Keratinocyte (primary cell): ENCODE measurements at places on chromosomes 12 and 14.

GRCh38 chr14:67077921-67078320 is 111.3 kb upstream of the GARIN2 start:
- no peak for DNase-seq

GRCh38 chr14:55077170-55078151 is 26.0 kb downstream of the MAPK1IP1L start:
- peak; percentile 95 for DNase-seq

DNA sequence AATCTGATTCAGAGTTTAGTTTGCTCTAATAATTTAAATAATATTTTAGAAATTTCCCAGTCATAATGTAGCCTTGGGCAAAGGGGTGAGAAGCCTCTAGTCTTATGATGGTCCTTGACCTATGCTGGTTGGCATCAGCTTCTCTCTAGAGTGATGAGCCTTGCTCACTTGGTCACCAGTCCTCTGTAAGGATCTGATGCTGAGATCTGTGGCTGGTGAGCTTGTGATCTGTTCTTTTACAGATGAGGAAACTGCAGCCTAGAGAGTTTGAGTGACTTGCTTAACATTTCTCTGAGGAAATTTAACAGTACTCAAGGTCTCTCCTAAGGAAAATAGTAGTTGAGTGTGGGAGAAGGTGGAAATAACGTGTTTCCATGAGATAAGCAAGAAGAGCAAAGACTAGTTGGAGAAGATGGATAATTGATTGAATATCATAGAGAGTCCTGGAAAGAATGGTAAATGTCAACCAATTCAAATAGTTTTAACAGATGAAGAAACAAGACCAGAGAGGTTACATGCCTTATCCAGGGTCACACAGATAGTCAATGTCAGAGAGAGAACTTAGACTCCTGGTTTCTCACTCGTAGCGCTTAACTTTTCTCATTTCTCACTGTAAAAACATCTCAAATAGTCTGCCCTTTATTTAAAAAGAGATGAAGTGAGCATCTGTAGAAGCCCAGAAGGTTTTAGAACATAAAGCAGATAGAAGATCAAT is 89.7 kb upstream of the ETV6 start:
- DNase-seq: no peak

GRCh38 chr14:72291908-72292688 is 359.9 kb downstream of the RGS6 start:
- no peak for DNase-seq

- DNase-seq: no peak
Measured at GRCh38 chr14:40280652-40281051, 848.4 kb upstream of the FBXO33 start.

DNA sequence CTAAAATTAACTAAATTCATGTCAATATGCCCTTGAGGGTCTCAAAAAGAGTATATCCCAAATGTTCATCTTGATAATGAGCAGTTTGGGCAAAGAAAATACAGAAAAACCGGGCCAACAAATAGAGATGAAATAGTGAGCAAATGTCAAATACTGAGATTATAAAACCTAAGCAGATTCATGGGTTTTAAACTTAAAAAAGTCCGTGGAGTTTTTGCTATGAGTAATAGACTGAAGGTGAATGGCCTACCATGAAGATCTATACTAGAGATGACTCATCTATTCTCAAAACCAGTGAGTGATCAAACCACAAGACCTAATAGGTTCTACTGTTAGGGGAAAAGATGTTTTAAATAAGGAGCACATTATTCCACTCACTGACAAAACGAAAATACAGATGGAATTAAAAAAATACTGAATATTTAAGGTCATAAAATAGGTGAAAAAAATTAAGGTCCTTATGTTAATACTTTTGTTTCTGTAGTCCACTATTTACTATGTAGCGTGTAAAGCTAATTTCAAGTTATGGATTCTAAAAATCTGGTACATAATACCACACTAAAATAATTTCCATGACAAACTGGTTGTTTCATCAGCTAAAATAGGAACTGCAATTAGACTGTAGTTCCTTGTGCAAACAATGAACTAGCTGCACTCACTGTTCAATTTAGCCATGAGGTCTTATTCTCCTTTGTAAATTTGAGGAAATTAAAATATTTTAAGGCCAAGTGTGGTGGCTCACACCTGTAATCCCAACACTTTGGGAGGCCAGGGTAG is 5.0 kb downstream of the HNRNPC start:
- peak; percentile 61 for DNase-seq

DNA sequence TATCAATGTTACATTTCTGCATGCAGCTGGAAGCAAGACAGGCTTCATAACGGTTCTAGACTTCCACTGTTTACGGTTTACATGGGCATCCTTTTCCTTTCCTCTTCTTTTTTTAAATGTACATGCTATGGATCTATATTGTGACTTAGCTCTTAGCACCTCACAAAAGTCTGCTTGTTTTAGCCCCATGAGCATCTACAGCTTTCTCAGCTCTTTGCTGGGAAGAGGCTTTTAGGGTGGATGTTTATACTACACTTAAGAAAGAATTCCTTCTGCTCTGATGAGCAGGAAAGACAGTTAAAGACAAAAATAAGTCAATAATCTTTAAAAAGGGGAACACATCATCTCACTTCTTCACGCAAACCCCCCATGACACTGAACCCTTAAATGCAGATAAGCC is 51.4 kb downstream of the KICS2 start:
- no peak for DNase-seq

DNA sequence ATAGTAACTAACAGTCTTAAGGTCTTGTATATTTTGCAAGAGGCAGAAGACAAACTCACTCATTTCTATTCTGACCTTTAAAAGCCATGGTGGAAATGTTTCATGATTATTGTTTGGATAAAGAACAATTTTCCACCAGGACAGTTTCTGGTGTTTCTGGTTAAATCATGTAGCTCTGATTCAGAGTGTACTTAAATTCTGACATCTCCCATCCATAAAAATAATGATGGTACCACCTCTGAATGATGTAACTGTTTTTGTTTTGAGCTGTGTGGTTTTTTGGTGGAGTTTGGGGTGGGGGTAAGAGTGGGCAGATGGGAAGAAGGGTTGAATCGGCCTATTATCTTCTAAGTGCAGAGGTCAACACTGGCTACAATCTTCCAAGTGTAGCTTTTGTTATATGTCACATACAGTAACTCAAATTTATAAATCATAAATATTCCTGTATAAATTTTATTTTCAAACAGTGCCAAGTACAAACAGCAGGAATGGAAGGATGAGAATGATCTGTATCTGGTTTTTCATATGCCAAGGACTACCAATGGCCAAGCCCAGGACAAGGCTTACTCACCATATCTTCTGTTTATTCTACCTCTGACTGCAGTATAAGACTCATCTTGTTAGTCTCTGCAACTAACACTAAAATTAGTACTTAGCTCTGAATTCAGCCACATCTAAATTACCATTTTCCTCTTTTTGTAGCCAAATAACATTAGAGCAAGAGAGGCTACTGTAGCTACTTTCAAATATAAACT is 108.7 kb downstream of the BCAT1 start:
- no peak for DNase-seq

- DNase-seq: no peak
Measured at GRCh38 chr12:124007826-124008570, 35.0 kb downstream of the ZNF664 start.

- no peak for DNase-seq
Measured at GRCh38 chr14:91649930-91650329, 82.0 kb downstream of the CATSPERB start.

- DNase-seq: no peak
Measured at GRCh38 chr12:87119713-87120112, 863.5 kb upstream of the MGAT4C start.

GRCh38 chr12:55626154-55626553 is 10.5 kb upstream of the OR10P1 start:
- no peak for DNase-seq

DNA sequence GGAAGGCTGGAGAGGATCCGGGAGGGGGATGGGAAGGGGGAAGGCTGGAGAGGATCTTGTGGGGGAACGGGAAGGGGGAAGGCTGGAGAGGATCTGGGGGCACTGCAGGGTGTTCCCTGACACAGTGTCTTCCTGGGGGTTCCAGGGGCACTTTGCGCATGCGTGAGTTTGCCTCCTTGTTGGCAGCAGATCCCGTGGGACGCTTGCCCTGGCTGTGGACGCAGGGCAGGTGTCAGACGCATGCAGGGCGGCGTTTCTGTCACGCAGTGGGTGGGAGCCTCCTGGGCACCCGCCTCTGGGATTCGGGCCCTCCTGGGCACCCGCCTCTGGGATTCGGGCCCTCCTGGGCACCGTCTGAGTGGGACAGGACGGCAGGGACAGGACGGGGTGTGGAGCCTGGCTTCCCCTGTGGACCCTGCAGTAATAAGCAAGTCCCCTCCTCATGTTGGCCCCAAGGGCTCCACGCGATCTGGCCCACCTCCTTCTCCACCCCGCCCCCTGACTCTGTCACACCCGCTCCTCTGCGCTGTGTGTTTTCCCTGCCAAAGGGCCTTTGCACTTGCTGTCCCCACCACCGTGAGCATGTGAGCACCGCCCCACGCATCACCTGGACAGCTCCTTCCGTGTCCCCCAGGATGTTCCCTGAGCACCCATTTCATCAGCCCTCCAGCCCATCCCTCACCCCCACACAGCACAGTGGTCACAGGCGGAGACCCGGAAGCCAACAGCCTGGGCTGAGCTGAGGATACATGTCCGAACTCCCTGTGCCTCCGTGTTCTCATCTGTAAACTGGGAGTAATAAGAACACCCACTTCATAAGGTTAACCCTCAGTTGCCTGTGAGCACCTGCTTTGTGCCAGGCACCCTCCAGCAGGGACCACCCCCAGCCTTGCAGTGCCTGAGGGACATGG is 4.4 kb downstream of the MMP17 start:
- DNase-seq: no peak

GRCh38 chr14:64225151-64225757 is 68.9 kb downstream of the ESR2 start:
- DNase-seq: no peak

DNA sequence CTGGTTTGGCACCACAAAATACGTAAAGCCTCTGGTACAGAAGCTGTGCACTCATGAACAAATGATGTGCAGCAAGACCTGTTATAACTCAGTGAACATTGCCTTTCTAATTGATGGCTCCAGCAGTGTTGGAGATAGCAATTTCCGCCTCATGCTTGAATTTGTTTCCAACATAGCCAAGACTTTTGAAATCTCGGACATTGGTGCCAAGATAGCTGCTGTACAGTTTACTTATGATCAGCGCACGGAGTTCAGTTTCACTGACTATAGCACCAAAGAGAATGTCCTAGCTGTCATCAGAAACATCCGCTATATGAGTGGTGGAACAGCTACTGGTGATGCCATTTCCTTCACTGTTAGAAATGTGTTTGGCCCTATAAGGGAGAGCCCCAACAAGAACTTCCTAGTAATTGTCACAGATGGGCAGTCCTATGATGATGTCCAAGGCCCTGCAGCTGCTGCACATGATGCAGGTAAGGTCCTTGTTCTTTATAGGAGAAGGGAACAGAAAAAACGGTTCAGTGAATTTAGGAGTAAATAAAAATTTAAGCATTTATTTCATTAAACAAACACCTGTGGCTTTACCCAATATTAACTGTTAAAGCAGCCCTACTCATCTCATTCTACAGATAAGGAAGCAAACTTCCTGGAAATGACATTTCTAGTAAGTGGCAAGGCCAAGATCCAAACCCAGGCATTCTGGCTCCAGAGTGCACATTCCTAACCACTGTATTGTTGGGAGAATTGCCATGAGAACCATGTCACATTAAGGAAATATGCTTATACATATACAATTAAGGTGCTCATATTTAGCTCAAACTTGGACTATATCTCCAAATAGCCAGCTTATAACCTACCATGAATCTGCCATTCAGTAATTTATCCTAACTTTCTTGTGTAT is 11.7 kb downstream of the COCH start:
- DNase-seq: no peak
